Left lobe of liver (tissue), 2 donors: ENCODE measurements at places on chromosomes 7 and 10.

- DNase-seq, result no peak
Measured at GRCh38 chr7:83777406-83778072, 128.6 kb upstream of the SEMA3E start.

- DNase-seq, result no peak
Measured at GRCh38 chr7:112372101-112372500, 78.2 kb upstream of the IFRD1 start.

DNA sequence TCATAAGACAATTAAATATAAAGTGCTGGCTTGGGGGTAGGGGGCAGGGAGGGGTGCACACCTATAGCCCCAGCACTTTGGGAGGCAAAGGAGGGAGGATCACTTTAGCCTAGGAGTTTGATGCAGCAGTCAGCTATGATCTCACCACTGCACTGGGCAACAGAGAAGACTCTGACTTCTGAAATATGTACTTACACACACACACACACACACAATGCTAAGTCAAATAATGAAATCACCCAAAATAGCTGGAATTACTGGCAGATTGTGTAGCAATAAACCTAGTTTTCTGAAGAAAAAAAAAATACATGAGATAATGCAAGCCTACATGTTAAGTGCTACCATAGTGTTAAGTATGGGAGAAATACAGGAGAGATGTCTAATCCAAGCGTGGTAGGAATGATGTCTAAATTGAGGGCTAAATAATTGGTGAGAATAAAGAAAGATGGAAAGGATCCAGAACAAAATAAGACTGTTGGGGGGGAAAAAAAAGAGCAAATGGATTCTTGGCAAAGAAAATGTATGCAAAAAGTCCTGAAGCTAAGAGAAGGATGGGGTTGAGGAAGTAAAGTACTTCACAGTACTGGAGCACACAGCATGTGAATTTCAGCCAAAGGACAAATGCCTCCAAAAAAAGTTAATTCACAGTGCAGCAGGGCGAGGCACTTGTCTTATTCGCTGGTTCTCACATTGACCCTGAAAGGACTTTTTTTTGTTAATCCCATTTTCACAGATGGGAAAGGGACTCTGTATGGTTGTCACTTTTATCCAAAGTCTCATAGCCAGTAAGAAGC, 73.9 kb downstream of the IGF2BP3 start:
- no peak for DNase-seq

DNA sequence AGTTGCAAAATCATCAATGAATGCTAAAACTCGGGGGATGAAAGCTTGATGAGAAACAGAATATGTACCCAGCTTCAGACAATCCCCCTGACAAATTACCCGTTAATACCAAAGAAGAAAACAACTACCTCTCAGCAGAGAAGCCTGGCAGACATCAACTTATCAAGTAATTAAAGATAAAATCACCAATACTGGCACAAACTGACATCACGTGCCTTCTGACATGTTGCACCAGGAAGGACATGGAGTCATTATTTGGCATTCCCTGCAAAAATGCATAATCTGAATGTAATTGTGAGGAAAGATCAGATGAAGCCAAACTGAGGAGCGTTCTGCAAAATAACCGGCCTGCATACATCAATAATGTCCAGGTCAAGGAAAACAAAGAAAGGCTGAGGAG, 7.7 kb downstream of the SLIT1 start:
- no peak for DNase-seq

DNA sequence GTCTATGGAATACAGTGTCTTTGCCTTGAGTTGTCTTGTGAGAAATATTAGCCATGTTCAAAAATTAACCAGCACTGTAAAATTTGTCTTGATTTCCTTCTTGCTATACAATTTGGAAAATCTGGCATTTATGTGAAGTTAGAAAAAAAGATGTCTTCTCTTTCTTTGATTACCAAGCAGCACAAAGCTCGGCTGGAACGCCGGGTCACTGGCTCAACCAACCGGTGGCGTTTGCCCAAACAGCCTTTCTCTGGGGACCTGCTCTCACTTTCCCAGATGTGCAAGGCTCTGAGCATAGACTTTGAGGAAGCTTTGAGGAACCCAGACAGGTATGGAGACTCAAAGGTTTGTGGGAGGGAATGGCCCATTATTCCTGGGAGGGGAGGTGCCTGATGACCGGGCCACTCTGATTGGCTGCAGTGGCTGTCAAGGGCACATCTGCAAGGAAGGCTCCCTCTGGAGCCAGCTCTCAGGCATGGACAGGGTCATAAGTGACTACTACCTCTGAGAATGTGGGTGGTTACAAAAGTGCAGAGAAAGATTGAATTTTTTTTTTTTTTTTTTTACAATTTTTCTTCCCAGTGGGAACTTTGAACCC, 5.6 kb downstream of the BTBD16 start:
- DNase-seq, result peak; percentile 23

- DNase-seq, result no peak
Measured at GRCh38 chr10:46040004-46040403, 6.1 kb downstream of the MSMB start.

DNA sequence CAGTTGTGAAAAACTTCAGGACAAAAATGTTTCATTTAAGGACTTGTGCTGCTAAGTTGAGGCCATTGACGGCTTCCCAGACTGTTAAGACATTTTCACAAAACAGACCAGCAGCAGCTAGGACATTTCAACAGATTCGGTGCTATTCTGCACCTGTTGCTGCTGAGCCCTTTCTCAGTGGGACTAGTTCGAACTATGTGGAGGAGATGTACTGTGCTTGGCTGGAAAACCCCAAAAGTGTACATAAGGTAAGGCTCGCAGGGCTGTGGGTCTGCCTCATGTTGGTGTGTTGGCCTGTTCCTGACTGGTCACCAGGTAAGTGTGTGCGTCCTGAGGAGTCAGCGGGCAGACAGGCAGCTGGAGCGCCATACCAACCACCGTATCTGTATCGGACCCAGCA, 17.9 kb downstream of the OGDH start:
- DNase-seq, result no peak

DNA sequence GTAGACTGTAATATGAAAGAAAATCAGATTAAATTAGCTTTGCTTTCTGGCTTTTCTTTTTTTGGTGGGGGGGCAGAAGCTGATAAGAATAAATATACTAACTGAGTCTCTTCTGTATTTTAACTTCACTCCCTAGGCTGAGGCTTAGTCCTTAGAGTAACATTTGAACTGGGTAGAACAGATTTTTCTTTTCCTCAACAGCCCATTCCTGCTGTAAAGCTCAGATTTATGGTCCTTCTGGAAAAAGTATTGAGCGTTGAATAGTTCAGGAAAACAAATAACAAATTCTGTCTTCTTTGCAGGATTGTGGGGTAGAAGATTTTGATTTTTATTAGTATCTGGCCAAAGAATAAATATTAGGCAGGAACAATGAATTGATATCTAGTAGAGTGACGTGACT, 17.9 kb downstream of the SGPL1 start:
- no peak for DNase-seq

GRCh38 chr10:6052247-6053221, 9.6 kb downstream of the IL2RA start:
- DNase-seq, result peak; percentile 42

DNA sequence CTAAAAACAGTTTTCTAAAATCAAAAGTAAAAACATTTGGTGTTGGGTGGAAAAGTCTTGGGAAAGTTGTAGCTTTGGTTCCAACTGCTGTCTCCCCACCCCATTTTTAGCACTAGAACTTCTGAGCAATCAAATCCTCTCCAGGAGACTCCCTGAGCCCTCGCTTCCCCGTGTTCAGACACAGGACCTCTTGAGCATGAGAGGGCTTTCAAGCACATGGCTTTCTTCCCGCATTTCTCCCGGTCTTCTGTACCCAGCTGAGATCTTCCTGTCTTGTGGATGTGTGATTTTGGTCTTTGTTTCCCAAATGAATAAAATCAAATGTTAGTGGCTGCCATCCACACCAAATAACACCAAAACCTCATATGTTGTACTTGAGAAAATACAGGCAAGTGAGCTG, 5.0 kb downstream of the CXCL12 start:
- peak; percentile 26 for DNase-seq

GRCh38 chr7:53485354-53485753, 449.9 kb downstream of the POM121L12 start:
- DNase-seq, result no peak

DNA sequence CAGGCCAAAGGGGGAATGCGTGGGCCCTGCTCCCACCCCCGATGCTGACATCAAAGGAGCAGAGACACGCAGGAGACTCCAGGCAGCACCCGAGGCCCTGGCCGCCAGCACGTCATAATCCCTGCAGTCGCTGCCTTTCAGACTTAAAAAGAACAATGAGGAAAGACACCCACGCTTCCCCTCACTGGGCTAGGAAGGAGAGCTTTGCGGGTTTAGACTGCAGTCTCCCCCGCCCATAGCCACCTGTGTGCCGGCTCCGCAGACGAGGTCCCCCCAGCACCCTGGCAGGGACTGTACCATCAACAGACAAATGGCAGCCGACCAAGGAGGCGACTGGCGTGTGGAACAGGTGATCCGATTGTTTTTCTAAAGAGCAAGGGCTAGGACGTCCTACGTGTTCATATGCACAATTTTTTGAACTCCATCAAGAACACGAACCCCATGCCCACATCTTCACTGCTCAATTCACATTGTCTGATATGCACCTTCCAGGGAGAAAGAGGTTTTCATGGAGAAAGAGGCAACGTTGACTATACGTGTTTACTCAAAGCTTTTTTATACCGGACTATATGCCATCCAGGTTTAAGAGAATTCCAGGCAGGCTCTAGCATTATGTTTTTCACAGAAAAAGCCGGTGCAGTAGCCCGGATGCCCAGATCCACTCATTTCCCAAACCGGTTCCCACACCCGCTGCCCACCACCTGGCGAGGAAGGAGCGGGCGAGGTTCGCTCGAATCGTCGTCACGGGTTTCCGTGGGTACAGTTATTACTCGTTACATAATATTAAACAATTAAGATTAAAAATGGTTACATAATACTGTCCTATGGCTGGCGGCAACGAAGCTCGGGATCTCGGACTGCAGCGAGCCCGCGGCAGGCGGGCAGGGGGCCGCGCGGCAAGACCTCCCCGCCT, 1.1 kb downstream of the GRB10 start:
- DNase-seq, result no peak

- DNase-seq, result no peak
Measured at GRCh38 chr10:58435297-58435985, 50.2 kb downstream of the TFAM start.

- no peak for DNase-seq
Measured at GRCh38 chr7:6160191-6160623, 112.2 kb downstream of the CYTH3 start.

GRCh38 chr10:111543854-111544253, 467.0 kb downstream of the ADRA2A start:
- no peak for DNase-seq

DNA sequence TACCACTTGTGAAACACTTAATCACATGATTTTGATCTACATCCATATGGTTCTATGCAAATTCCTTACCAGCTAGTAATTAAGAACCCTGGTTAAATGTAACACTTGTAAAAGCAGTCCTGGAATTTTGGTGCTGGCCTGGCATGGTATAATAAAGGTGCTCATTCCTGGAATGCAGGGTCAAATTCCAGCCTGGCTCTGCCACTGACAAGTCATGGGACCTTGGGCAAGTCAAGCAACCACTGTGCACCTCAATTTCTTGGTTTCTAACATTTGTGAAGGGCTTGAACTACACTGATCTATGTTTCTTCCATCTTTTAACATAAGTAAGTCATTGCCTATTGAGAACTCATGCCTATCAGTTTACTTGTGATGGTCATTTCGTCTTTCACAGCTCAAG, 91.9 kb upstream of the PIK3CG start:
- no peak for DNase-seq

GRCh38 chr7:24917510-24918239, 62.3 kb downstream of the OSBPL3 start:
- no peak for DNase-seq

DNA sequence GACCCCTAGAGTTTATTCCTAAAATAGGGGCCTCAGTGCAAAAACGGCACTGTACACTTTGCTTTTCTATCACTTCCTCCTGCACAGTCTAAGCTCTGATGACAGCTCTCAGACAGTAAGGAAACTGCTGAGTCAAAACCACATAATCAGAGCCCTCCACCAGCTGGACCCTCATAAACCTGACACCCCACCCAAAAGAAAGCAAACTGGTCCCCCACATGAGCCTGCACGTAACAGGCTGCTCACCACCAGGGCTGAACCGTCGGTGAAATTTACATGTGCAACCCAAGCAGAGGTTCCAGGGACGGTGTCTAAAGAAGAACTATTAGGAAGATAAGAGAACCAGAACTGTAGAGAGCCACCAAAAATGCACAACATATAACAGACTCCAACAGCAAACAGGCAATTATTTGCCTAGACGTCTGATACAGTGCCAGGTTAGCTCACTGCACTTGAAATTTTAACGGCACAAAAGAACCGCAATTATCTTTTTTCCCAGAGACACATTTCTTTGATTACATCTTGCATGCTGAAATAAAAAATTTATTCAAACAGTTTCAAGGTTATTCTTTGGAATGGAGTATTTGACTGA, 19.6 kb downstream of the SGMS1 start:
- DNase-seq, result no peak

GRCh38 chr10:70827086-70827757, 11.5 kb downstream of the SGPL1 start:
- no peak for DNase-seq

DNA sequence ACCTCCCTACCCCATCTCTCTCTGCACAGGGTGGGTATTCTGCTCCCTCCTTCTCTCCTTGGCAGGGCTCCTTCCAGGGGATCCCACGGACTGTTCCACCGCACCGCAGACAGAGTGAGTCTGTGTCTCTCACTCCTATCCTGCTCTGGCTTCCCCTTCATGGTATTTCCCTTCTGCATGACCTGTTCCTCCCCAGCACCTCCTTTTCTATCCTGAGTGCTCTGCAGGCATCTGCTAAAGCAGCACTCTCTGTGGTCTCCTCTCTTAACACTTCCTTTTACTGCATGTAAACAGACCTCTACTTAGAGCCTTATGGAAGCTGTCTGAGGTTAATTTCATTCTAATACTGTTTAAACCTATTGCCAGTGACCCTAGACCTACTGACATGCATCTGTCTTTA, 171.5 kb downstream of the CCSER2 start:
- no peak for DNase-seq

DNA sequence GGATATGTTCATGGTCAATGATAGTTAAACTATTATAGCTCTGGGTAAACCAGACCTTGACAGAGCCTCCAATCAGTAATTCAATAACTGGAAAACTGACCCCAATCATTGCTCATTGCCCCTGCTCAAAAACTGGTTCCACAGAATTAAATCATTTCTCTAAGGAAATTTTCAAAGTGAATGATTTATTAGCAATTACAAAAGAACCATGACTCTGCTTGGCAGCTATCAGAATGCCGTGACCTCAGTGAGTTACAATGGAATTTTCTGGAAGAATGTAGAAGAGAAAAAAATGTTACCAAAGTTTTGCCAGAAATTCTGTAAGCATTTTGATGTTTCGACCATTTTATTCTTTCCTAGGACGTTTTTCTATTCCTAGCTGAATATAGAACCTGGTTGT, 106.8 kb upstream of the APBB1IP start:
- DNase-seq, result no peak
